Renal cortical epithelial cell (primary cell): ENCODE measurements at places on chromosomes 6 and 20. TPM values are rescaled to one million over a fixed set of nuclear protein-coding genes. Genes with fewer than 3 reads are reported as not detected.

DNA sequence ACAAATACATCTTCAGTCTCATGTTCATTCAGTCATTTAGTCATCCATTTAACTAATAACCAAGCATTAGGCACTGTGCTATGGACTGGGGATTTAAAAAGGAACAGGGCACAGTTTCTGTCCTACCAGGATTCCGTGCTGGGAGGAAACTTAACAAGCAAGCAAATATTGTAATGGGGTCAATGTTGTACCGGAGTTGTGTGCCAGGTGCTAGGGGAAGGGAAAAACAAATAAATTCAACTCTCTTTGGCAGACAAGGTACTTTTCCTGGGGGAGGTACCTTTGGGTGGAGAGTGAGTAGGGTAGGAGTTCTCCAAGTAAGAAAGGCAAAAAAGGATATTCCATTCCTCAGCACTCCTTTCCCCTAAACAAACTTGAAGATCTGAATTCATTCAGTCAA lies 90.3 kb downstream of the OLIG3 start:
- no peak for DNase-seq

DNA sequence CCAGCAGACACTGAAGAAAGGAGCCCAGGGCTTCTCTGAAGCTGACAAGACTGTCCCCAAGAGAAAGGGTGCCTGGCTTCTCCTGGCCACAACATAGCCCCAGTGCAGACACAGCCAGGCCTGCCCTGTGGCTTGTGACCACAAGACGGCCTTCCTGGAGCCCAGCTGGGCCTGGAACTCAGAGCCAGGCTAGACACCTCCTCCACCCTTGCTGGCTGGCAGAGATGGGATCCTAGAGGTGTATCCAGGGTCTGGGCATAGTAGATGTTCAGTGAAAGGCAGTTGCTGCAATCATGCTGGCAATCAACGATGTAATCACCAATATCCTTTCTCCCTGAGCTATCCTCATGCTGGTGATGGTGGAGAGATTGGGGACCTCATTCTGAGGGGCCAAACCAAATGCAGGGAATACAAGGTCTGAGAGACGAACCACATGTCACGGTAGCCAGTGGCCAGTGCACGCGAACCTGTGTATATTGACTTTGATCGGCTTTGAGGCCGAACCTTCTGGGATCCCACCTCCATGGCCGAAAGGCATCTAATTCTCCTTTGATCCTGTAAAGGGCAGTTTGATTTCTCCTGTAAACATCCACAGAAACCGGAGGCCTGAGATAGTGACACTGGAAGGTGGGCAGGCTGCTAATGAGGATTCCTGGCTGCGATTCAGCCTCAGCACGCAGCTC lies 115.2 kb downstream of the PSMB1 start:
- no peak for DNase-seq

DNA sequence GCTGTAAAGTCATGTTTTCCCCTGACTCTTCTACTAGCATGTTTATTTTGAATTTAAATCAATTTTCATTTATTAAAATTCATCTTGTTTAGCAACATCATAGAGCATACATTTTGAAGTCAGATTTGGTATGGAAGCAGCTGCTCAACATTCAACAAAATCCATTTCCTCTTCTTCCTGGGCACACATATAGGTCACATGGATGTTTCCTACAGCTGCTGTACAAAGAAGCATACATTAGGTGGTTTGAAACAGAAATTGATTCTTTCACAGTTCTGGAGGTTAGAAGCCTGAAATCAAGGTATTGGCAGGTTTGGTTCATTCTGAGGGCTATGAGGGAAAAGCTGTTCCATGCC lies 495.2 kb downstream of the RFPL4B start:
- DNase-seq, result no peak

GRCh38 chr20:36084897-36085613 lies 69.5 kb upstream of the EPB41L1 start:
- peak; percentile 95 for DNase-seq

DNA sequence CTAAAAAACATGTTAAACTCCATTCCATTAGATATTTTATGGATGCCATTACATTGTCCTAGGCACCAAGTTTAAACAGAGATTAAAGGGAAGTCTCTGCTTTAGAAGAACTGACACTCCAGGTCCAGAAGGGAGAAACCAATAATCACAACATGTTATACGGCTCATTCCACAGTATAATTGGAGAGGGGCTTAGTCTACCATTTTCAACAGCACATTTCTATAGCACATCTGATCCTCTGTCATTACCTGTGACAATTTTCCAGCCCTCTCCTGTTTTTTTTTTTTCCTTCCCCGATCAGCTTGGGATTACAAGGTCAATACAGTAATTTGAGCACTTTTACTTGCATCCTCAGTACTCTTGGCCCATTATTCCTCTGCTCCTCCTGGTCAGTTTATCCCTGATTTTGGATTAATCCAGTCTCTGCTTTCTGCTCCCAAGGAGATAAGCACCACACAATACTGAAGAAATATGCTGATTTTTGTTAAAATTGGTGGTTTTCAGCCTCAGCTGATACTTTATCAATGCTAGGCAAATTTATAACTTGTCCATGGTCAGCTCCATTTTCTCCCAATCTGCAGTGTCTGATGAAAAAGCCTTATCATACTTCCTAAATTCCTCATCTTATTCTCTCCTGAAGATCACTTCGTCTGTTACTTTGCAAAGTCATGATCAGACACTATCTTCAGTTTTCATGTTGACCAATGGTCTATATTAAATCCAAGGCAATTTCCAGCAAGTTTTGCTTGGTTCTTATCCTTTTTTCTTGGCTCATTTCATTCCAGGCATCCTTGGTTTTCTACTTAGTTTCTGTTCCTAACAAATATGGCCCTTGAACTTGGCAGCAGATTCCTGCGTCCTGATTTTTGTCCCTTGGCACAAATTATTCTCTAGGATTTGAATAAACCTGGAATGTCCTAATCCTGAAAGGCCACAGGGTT lies 30.8 kb upstream of the SYNCRIP start:
- no peak for DNase-seq

GRCh38 chr20:48139262-48140041 lies 354.2 kb upstream of the SULF2 start:
- DNase-seq, result no peak

- peak; percentile 32 for DNase-seq
Observed at GRCh38 chr6:154864066-154864430, 130.8 kb downstream of the SCAF8 start.

DNA sequence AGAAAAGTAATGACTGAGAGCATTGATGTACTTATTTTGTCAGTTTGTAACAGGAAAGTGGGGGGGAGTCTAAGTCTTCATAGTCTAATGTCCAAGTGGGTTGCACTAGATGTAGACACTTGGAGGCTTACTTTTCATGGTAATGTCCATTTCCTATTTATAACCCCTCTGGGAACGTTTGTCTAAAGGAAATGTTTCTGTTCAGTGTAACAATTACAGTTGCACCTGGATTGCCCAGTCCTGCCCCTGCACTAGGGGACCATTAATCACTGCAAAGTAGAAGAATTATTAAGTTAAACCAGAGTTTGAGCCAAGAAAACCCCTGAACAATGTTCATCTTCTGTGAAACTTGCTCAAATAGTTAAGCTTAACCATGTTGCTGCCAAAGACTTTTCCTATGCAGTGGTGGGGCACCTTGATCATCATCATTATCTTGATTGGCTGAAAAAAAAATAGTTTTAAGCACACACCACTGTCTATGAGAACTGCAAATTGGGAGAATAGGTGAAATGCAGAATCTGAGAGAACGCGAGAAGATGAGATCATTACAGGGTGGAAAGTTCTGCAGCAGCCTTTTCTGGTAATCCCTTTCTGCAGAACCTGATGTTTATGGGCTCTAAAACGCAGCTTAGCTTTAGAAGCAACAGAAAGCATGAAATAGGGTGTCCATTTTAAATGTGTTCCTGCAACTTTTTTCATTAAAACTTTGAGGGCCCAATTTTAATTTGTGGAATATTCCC lies 106.0 kb downstream of the ZNF217 start:
- no peak for DNase-seq

GRCh38 chr6:107515955-107516354 lies 26.0 kb downstream of the SOBP start:
- DNase-seq, result no peak

DNA sequence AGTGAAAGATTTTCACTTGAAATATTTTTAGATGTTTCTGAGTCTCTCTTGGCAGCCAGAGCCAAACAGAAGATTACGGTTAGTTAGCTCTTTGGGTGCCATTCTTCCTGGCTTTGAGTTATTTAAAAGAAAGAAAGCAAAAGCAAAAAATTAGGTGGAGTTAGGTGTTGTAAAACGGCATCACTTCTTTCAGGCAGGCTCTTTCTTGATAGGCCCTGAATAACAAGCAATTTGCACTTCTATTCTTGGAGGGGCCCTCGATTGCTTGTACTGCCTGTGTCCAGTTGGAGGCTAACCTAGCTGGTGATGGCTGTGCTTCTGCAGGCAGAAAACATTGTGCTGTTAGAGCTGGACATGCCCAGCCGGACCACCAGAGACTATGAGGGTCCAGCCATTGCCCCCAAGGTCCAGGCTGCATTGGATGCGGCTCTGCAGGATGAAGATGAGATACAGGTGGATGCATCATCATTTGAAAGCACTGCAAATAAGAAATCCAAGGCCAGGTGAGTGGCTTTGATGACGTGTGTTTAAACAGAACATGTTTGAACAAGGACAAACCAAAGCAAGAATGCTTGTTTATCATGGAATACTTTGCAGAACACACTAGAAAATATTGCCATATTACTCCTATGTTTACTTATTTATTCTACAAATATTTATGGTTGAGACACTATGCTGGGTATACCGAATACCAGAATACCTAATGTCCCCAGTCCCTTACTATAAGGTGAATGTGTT lies 28.1 kb upstream of the ASXL1 start:
- no peak for DNase-seq

GRCh38 chr6:46042355-46042999 lies 26.8 kb upstream of the CLIC5 start:
- DNase-seq, result peak; percentile 71

- no peak for DNase-seq
Observed at GRCh38 chr20:63000958-63001357, 5.8 kb downstream of the BHLHE23 start.

DNA sequence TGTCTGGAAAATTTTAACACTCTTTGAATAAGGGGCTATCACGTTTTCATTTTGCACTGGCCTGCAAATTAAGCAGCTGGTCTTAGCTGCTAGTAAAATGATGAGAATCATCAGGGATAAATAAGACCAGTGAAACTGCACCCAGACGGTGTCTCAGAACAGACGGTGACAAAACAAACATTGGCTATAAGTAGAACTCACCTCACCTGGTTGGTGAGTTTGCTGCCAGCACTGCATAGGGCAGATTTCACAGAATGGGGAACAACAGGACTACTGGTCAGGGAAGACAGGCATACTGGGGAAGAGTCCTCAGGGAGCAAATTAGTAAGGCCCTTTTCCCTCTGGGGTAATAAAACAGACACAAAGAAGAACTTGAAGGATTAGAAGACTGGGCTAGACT lies 175.9 kb upstream of the CITED2 start:
- no peak for DNase-seq

GRCh38 chr20:31956556-31957526 lies 5.0 kb upstream of the PDRG1 start:
- DNase-seq, result no peak

DNA sequence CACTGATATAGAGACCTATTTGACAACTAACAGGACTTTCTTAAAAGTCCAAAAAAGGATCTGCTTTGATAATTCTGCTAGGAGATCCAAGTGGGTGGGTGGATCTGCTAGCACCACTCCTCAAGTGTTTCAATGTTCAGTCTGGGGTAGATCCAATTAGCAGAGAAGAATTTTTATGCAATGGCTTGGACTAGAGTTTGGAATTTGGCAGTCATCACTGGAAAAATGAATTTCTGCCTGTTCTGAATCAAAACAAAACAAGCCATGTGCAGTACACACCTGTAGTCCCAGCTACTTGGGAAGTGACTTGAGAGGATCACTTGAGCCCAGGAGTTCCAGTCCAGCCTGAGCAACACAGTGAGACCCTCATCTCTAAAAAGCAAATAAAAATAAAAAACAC lies 12.6 kb upstream of the GNMT start:
- DNase-seq, result no peak

GRCh38 chr6:135296715-135297114 lies 115.6 kb downstream of the MYB start:
- no peak for DNase-seq

DNA sequence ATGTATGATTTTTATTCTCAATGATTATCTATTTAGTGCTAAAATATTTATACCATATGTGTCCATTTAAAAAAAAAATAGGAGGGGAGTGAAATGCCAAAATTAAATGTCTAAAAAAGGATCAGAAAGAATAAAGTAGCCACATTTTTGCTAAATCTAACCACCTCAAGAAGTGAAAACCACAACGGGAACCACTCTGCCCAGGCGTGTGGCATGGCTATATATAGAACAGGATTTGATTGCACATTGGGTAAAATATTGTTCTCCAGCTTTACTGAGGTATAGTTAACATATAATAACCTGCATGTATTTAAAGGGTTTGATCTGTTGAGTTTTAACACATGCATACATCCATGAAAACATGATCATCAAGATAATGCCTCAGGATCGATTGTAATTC lies 19.0 kb upstream of the AFDN start:
- no peak for DNase-seq

DNA sequence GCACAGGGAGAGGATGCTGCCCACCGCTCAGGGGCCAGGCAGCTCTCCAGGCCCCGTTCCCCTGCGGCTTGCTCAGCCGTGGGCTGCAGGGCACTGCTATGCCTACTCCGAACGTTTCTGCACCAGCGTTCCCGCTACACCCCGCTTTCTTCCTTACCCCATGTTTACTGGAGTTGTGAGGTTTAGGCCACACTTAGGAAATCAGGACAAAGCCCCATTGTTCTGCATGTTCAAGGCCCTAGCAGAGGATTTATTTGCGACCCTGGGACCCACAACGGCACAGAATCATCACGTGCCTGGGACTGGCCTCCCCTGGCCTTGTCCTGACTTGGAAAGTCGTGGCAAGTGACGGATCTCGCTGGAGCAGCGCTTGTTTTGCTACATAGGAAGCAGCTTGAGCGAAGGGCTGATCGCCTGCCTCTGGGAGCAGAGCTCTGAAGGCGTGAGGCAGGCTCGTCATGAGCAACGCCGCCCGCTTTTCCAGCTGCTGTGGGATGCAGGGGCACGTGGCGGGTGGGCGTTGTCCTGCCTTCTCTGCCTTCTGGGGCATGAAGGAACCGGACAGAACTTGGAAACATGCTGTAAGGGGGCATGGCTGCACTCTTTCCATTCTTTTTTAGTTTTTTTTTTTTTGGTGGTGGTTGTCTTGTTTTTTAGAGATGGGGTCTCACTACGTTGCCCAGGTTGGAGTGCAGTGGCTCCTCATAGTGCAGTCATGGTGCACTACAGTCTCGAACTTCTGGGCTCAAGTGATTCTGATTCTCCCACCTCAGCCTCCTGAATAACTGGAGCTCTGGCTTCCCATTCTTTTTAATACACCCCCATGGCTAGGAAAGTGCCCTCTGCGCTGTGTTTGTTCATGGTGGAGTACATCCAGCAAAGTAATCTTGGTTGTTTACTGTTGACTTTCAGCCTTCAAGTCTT lies 14.6 kb upstream of the TMEM181 start:
- no peak for DNase-seq

RARS2 gene
- 46.1 and 54.2 TPM in 2 replicates for total RNA-seq

RIPPLY2 gene
- total RNA-seq, result not detected in 2 replicates

NHLRC1 gene
- total RNA-seq, result 1.7 and 3.3 TPM in 2 replicates

CST5 gene
- total RNA-seq, result not detected in 2 replicates
